ENCODE measurements at places on chromosomes 4 and X.

DNA sequence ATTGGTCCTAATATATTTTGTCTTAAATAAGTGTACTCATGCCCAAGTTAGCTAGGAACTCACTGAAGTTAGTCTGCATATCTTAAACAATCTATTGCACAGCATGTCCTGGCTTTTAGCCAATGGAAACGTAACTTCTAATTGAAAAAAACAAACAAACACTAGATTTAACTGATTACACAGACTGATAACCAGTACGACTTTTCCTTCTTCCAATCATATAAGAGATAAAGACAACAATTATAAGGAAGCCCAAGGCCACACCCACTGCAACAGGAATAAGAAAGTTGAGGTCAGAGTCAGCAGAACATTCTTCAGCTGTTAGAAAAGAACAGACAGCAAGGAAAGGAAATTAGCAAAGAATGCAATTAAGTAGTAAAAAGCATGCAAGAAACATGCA lies 40.8 kb downstream of the LAMP2 start:
- no peak for DNase-seq

DNA sequence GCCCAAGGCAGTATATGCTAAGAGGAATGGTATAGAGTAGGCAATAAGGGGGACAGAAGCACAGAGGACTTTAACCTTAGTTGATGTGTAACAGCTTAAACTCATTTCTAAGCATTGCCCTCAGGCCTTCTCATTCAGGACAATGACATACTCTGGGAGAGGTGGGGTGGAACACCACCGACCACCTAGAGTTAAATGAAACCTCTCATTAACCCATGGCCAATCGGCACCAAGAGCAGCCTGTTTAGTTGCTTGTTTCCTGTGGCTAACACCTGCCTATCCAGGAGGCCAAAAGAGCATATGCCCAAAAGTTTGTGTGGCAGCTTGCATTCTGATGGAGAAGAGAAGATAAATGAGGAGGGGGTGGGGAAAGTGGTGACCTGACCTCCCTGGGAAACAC lies 88.7 kb upstream of the PLAC1 start:
- DNase-seq: no peak

DNA sequence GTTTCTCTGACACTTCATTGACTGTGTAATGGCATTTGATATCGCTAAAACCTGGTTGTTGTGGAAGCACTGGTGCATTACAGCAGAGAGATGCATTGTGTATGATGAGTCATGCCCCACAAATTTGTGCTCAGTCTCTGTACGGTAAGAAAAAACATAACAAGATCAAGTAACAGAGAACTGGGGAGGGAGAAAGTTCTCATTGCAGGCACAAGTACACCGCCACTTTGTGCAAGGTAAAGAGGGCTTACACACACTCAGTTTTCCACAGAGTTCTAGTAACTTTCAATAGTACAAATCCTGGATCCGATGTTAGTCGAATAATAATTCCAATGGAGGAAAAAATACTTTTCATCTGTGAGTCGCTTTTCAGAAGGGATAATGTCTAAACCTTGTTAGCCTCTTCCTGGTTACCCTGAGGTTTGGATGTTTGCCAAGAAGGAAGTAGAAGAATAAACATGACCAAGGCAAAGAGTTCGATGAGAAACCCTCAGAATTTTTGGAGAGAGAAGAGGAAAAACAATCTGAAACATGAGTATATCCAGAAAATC lies 512.5 kb upstream of the SLIT2 start:
- no peak for DNase-seq

- DNase-seq: no peak
Measured at GRCh38 chr4:128835498-128836222, 26.2 kb downstream of the JADE1 start.

DNA sequence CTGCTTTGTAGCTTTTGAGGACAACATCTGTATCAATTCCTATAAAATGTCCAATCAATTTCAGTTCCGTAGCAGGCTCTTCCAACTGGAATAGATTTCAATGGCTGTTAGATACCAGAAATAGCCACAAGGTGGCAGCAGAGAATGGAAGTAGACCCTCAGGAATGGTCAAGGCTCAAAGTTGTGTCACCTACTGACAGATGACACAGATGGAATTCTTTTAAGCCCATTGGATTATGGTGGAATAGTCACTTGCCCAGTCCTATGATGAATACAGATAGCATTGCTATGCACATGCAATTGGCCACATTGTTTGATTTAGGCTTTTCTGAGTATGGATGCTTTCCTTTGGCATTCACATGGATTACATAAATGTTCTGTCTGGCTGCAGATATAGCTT lies 130.4 kb upstream of the RADX start:
- no peak for DNase-seq

DNA sequence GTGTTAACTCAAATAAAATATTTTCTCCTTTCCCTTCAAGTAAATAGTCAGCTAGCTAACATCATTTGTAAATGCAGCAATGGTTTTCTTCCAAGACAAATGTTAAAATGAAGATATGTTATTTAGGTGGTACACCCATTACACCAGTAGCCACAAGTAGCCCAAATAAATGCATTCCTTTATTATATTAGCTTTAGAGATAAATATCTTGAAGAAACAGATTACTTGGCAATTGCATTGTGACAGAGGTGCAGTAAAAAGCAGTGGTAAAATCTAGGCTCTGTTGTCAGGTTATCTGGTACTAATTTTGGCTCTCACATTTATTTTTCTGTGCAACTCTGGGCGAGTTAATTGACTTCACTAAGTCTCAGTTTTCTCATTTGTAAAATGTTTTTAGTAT lies 193.0 kb downstream of the NAA11 start:
- no peak for DNase-seq

DNA sequence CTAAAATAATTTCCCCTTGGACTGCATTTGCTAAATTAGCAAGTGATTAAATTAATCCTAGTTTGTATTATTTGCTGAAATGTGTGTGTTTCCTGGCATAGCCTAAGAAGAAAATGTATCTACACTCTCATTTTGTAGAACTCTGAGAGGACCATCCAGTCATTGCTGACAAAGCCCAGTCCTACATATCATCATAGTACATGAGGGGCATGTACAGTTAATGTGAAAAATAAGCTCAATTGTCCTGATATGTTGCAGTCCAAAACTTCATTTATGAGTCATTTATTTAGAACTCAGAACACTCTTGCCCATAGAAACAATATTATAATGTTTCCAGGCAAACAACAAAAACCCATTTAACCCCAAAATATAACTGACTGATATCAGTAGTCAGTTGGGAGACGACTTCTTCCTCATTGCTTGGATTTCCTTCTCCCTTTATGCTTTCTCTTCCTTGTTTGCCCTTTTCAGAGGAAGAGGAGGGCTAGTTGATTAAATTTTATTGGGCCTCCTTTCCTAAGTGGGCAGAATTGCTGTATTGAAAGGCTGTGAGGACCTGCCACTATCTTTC lies 26.9 kb upstream of the BBS12 start:
- DNase-seq: no peak

- no peak for DNase-seq
Measured at GRCh38 chr4:7256984-7257810, 64.9 kb downstream of the SORCS2 start.

DNA sequence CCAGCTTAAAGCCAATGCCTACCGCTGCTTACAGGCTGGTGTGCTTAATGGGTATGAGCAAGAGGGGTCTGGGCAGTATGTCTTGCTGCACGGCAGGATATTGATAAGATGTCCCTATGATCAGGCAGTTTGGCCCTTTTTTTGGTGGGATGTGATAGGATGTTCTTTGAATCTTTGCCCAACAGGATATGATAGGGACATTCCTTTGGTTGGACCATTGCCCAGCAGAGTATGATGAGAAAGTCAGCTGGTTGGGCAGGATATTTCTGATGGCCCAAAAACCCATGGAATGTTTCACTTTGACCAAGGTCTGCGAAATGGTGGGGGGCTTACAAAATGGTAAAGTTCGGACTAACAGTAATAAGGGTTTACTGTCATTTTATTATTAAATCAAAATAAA lies 1060.6 kb downstream of the STIM2 start:
- no peak for DNase-seq

GRCh38 chrX:68488657-68489056 lies 10.2 kb upstream of the YIPF6 start:
- DNase-seq: no peak

- DNase-seq: no peak
Measured at GRCh38 chrX:103552236-103552635, 32.9 kb upstream of the RAB40A start.

DNA sequence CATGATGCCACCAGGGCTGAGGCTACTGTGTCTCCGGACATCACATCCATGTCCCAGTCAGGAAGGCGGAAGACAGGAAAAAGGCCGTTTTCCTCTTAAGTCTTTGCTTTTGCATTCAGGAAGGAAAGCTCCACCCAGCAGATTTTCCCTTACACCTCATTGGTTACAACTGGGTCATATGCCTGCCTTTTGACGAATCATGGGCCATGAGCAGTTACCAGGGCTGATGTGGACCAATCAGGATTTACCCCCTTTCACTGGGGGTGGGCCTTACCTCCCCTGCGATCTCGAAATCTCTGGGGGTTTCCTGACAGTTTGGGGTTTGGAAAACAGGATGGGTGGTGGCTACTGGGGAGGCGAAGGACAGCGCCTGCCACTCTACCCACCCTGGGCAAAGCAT lies 52.5 kb upstream of the GRPEL1 start:
- DNase-seq: no peak

DNA sequence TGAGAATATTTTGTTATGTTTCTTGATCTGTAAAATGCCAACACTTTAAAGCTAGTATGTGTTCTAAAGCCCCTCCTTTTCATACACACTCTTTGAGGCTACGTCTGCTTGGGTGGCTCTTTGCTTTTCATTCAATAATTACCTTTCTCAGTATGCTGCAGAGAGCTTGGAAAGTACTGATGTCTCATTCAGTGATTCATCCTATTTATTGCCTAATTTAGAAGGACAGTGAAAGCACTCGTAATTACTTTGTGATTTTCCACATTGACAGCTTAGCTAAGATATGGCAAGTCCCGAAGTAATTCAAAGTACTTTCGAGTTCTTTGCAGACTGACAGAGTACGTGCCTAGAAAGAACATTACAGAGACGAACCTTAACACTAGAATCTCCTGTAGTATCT lies 57.2 kb downstream of the BMP15 start:
- DNase-seq: no peak

DNA sequence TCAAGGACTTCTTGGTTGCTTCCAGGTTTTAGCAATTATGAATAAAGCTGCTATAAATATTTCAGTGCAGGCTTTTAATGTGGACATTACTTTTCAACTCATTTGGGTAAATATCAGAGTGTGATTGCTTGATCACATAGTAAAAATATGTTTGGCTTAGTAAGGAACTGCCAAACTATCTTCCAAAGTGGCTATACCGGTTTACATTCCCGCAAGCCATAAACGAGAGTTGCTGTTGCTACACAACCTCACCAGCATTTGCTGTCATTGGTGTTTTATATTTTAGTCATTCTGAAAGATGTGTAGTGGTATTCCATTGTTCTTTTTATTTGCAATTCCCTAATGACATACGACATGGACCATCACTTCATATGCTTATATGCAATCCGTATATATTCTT lies 30.9 kb upstream of the SPOCK3 start:
- no peak for DNase-seq

DNA sequence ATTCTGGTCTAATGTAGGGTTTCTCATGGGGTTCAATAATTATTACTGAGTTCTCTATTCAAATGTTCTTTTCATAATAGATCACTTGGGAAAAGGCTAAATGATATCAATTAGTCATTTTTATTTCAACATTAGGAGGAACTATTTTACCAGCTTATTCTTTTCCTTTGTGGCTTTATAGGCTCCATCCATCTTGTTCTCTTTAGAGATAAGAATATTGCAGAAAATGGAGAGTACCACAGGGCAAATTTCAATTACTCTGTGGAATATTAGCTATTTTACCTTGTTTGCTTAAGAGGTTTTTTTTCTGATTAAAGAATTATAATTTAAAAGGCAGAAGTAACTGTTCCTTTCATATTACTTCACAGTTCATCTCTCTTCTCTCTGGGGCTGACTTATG lies 55.8 kb downstream of the MAP9 start:
- no peak for DNase-seq

- no peak for DNase-seq
Measured at GRCh38 chr4:77631276-77631675, 25.7 kb downstream of the CXCL13 start.

- DNase-seq: peak; percentile 33
Measured at GRCh38 chr4:186201535-186202230, 10.3 kb downstream of the CYP4V2 start.

- no peak for DNase-seq
Measured at GRCh38 chr4:147924604-147925412, 192.9 kb downstream of the ARHGAP10 start.

GRCh38 chr4:168797738-168798375 lies 212.2 kb downstream of the CBR4 start:
- no peak for DNase-seq

GRCh38 chrX:124087000-124087746 lies 125.7 kb downstream of the STAG2 start:
- DNase-seq: no peak

DNA sequence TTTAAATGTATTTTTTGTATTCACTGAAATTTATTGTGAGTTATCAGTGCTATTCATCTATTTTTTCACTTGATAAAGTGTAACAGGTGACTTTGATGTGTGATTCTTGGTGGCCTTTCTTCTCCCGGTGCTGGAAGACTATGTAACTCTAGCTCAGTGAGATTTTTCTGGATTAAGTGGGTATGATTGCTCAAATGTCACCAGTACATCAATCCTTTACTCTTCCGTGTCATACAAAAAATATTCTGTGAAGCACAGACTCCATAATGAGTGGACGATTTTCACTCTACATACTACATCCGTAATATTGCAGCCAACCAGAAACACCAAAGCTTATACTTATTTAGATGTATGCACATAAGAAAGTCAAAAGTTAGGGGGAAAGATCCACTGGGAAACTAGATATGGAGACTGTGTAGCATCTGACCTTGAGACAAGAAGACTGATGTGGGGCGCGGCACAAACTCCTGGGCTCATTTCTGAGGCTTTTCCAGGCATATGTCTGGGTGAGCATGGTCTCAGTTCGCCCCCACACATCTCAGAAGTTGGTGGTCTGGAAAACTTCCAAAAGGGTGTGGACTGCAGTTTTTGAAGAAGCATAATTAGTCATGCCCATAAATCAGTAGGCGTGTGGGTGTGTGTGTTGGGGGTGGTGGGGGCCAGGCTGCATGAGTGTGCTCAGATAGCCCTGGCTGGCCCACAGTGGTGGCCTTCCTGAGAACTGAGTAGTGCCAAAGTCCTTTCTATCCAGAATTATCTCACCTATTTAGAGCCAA lies 53.9 kb upstream of the TENM3 start:
- no peak for DNase-seq

DNA sequence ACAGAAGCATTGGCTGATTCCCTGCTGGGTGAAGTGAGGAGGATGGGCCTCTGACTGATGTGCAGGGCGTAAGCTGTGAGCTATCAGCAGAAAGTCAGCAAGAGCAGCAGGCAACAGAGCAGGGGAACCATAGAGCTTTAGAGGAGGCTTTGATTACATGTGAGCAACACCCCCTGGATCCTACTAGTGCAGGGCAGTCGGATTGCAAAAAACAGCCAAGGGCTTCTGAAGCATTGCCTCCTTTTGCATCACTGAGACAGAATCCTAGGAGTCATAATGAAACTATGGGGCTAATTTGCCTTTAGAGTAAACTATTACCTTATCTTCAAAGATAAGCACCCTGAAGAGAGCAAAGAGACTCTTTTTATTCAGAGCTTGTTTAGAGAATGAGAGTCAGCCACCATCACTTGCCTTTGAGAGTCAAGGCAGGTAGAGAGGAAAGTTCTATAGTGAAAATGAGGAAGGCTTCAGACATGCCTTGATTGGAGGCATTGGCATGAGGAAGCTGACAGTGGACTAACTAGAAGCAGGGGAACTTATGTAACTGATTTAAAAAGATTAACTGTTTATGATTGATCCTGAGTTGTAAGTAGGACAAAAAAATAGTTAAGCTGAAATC lies 420.3 kb downstream of the PDHA2 start:
- DNase-seq: no peak
